Activated T-cell treated with anti-CD3 and anti-CD28 coated beads, Interleukin-2, amount 50 U/mL, for 48 hours (primary cell): ENCODE measurements at places on chromosomes 13 and 19.

GRCh38 chr13:80374444-80374843 is 33.5 kb upstream of the SPRY2 start:
- no peak for DNase-seq

DNA sequence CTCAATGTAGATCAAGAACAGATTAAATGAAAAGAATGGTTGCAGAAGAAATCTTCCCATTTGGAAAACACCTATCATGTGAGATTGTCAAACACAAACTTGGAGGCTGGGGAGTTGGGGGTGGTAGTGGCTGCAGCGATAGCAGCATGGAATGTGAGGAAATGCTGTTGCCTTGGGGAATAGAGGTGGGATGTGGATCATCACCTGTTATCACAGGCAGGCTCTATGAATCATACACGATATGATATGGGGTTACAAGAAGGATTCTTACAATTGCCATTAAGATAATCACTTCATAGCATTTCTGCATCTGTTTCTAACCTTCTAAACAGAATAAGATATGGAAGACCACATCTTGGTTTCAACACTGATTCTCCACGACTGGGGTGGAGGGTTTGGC is 88.7 kb downstream of the RNASEH2B start:
- DNase-seq, result no peak

GRCh38 chr13:28534210-28534609 is 39.3 kb upstream of the FLT1 start:
- peak; percentile 43 for DNase-seq

DNA sequence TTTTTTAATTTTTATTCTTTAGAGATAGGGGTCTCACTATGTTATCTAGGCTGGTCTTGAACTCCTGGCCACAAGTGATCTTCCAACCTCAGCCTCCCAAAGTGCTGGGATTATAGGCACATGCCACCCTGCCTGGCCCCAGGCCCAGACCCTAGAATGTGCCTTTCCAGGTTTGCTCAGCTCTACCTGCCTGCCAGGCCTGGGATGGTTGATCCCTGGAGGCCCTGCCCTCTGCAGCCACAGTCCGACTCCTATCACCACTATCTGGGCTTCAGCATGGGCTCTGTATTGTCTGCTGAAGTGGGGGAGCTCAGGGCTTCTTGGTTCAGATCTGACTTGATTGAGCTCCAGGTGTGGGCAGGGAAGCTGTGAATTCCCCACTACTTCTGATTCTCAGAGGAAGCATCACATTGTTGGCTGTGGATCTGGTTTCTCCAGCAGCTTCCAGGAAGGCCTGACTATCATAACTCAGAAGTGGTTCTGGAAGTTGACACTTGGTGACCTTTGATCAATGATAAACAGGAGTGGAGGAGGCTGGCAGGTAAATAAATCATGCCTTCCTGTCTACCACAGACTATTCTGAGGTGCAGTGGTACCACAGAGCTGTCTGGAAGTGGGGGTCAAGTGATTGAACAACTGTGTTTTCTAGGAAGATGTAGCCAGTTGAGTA is 71.9 kb downstream of the OLFM4 start:
- no peak for DNase-seq

DNA sequence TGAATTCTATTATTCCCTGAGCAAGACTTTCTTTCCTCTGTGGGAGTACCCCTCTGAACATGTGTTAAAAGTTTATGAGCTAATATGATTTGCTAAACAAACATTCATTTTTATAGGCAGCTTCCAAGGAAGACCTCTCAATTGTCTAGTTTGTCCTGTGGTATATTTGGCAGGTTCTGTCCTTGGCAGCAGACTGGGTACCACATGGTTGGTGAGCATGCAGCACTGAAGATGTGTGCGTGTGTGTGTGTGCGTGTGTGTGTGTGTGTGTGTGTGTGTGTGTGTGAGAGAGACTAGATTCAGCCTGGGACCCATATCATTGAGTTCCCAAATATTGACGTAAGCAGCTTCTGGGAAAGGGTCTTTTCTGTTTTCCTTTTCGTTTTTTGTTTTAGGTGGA is 24.0 kb downstream of the FGF9 start:
- DNase-seq, result no peak

- no peak for DNase-seq
Observed at GRCh38 chr13:40651866-40652587, 14.4 kb downstream of the FOXO1 start.

GRCh38 chr13:83992566-83993358 is 110.5 kb upstream of the SLITRK1 start:
- DNase-seq, result no peak

GRCh38 chr13:30810801-30811200 is 75.5 kb downstream of the ALOX5AP start:
- no peak for DNase-seq

GRCh38 chr13:53079691-53080090 is 51.1 kb downstream of the OLFM4 start:
- no peak for DNase-seq

DNA sequence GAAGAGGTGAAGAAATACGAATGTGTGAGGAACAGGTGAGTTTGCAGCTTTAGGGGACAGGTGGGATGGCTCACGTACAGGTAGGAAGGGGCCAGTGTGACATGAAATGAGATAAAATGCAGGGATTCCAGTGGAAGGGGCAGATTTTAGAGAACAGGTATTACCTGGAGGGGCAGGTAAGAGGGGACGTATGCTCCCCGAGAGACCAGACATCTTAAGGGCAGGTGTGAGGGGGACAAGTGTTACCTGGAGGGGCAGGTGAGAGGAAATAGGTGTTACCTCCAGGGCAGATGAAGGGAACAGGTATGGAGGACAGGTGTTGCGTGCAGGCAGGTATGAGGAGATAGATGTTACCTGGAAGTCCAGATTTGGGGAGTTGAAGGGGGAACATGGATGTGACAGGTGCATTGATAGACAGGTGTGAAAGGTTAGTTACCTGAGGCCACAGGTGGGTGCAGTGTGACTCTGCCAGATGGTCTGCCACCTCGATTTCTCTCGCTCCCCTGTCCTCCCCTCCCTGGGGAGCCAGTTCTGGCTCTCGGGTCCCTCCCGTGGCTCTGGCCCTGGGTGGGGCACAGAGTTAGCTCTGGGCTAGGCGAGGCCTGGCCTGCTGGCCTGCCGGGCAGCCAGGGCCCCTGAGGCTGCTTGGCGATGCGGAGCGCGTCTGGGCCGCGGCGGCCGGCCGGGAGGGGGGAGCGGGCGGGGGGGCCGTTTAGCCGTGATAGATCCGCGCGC is 2.1 kb downstream of the ERFL start:
- DNase-seq, result no peak

DNA sequence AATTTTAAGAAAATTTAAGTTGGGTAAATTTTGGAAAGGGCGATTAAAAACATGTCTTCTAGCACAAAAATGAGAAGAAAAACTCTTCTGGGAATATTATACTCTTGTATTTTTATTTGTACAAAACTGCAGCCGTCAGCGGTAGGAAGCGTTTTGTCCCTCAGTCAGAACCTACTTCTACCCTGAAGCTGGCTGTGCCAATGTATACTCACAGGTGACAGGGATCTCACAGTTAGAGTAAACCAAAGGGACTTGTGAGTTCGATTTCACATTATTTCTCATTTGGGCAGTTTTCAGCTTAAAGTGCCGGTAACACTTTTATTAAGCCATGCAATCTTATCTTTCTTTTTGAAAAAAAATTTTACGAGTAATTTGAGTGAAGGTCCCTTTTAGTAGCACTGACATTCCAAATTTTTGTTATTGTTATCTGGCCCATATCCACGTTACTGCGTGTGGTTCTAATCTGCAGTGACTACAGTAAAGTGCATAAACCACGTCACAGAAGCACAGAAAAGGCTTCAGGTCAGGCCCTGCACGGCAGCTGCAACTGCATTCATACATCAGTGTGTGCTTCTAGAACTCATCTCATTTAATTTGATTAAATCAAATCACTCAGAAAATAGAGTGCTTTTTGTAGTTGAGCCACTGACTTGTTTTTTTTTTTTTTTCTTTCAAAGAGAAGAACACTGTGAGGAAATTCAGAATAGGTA is 387.3 kb downstream of the LIG4 start:
- no peak for DNase-seq

GRCh38 chr19:36973844-36974195 is 57.7 kb downstream of the ZNF568 start:
- DNase-seq, result no peak

DNA sequence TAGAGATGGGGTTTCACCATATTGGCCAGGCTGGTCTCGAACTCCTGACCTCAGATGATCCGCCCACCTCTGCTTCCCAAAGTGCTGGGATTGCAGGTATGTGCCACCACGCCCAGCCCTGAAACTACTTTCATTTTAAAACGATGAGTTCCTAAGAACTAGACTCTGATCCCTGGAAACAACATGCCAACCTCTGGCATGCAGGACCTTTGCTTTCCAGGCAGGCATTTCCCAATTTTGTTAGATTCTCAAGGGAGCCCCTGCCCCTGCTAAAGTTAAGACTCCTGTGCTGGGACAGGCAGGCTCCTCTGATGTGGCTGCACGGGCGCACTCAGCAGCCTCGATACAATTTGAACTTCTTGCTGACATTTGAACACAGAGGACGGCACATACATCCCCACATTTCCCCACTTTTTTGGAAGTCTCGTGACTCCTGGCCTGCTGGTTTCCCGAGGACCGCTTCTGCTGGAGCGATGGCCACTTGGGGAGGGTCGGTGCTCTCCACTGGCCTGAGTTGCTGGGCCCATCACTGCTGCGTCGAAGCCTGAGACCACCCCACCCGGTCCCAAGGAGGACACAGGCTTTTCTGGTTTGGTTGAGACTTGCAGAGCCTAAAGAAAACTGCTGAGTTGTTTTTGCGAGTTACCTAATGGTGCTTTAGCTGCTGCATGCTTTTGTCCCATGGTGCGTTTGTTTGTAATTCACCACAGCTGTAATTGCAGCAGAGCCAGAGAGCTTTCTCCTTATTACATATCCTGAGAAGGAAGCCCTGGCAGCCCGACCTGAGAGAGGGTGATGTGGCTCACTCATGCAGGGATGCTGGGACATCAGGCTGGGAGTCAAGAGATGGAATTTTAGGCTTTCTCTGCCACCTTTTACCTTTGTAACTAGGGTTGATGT is 8.2 kb downstream of the ATP11A start:
- no peak for DNase-seq
